Activated CD4-positive, alpha-beta T cell treated with anti-CD3 and anti-CD28 coated beads for 36 hours (primary cell): ENCODE measurements at places on chromosomes 3 and 15.

DNA sequence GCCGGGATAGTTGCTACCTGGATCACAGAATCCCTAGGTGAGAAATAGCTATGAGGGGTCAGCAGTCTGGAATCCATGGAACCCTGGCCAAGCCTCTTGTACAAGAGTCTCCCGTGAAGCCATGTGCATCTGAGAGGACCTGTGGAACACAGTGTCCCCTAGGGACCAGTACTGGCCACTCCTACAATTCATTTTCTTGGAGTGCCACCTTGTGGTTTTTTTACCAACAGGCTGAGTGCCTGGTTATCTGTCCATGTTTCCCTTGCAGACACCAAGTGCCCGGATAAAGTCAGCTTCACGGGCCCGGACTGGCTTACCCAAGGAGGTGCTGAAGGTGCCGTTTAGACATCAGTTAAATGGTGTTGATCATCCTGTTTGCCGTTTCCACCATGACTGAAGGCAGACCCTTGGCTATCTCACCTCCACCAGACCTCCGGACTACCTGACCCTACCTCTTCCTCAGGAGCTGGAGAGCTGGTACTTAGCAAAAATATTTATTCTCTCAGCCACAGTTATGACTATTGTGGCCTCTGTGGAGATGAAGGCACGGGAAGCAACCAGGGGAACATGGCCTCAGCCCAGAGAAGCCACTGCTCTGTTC is 93.9 kb downstream of the RBPMS2 start:
- DNase-seq: peak; percentile 16

DNA sequence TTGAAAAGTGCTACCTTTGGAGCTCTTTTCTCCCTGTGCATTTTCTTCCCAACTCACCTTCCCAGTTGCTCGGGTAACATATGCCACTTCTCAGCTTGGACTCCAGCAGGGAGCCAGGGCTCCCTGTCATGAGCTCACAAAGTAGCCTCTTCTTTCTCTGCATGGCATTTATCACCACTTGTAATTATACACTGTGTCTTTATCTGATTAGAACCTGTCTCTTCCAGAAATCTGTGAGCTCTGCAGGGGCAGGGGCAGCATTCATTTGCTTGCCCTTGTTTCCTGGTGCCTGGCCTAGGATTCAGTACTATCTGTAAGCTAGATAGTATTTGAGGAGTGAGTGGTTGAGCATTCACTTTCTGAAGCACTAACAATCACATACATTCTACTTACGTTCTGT is 100.9 kb downstream of the CLSTN2 start:
- DNase-seq: no peak

GRCh38 chr3:50347187-50347813 is 1.8 kb upstream of the ZMYND10 start:
- DNase-seq: peak; percentile 85

- DNase-seq: no peak
Measured at GRCh38 chr3:182078316-182078715, 366.6 kb downstream of the SOX2 start.

GRCh38 chr3:72191209-72191960 is 406.4 kb upstream of the PROK2 start:
- DNase-seq: no peak

GRCh38 chr3:197718891-197719290 is 17.8 kb downstream of the RUBCN start:
- DNase-seq: peak; percentile 18

- no peak for DNase-seq
Measured at GRCh38 chr15:24858737-24859601, 95.8 kb upstream of the SNRPN start.
